ENCODE measurements at places on chromosomes 2 and 18.

DNA sequence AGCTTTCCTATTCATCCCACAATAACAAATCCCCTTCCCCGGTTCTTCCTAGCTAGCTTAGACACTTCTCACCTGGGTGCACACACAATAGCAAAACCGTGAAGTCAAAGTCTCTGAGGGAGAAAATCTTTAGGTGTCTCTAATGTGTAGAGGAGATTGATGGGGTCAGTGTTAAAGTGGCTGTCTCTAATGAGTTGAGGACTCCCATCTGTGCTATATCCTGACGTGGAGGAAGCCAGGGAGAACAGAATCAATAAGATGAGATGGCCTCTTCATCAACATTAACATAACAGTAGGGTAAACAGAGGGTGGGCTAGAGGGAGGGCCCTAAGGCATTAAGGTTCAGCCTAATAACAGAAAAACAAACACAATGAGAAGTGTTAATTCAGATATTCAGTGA is 120.4 kb downstream of the SLC5A7 start:
- DNase-seq = no peak

GRCh38 chr2:3377279-3377611 is 373 bp downstream of the EIPR1 start:
- no peak for DNase-seq

GRCh38 chr18:48412339-48412929 is 3.3 kb upstream of the ZBTB7C start:
- no peak for DNase-seq

GRCh38 chr2:229775614-229776313 is 61.4 kb upstream of the DNER start:
- no peak for DNase-seq

DNA sequence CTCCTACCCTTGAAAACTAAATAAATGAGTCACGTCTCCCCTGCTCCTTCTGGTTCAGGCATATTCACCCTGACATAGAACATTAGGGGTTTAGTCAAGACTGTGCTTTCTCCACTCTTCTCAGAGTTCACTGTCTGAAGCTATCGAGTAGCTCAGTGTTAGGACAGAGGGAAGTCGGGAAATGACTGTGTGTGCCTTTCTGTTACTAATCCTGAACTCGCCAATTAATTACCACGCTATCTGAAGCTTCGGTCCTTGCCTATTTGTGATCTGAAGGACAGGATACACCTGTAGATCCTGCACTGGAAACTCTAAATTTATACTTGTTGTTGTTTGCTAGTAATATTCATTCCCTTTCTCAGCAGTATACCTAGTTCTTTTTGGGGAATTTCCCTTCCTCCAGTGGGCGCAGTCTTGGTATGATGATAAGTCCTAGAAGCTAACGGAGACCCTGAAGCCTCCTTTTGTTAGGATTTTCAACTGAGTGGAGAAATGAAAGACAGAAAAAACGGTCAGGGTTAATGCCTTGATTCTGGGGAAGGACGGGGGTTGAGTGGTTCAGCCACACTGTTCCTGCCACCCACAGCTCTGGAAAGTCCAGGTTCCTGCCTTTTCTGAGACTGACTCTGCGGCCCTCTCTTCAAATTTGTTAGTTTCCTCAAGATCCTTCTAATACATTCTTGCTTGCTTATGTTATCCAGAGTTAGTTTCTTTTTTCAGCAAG is 218.0 kb downstream of the DLGAP1 start:
- no peak for DNase-seq

DNA sequence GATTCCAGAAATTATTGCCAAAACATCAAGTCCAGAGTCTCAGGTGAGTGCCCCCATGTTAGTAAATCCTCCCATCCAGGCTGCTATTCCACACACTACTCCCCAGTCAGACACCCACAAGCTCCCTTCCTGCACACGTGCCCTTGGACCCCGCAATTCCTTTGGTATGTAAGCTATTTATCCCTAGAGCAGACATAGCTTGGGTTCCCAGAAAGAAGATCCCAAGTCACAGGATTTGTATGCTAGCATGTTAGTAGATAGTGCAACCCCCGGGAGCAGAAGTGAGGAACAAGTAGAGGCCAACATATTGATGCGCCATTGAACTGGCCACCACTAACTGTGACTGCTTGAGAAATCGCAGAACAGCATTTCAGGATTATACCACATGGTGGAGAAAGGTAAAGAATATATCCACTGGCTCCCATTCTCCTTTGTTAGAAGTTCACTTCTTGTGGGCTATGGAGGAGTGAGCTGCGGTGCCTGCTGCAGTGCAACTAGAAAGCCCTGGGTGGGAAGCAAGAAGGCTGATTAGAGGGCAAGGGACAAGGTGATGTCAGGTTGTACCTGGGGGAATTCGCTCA is 137.5 kb upstream of the CHAC2 start:
- DNase-seq = no peak

DNA sequence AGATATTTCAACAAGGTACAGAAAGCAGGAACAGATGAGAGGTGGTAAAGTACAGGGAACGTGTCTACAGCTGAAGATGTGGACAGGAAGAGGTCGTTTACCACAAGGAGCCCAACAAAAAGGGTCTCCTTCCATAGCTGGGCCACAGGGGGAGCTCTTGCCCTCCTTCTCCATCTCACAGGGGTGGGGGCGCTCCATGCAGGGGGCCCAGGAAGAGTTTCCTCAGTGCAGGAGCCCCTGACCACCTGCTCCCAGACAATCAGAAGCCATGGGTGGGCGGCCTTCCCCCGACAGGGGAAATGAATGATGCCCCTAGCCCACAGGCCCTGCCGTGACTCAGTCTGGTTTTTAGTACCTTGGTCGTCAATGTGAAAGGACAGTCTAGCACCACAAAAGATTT is 163.6 kb upstream of the ZNF516 start:
- no peak for DNase-seq

- DNase-seq = no peak
Observed at GRCh38 chr18:47163241-47163640, 12.9 kb downstream of the IER3IP1 start.

GRCh38 chr18:30766053-30766452 is 276.5 kb downstream of the DSC3 start:
- no peak for DNase-seq

- DNase-seq = no peak
Observed at GRCh38 chr2:65263986-65264385, 36.4 kb downstream of the ACTR2 start.

- DNase-seq = no peak
Observed at GRCh38 chr2:28510184-28510583, 14.3 kb downstream of the PLB1 start.

DNA sequence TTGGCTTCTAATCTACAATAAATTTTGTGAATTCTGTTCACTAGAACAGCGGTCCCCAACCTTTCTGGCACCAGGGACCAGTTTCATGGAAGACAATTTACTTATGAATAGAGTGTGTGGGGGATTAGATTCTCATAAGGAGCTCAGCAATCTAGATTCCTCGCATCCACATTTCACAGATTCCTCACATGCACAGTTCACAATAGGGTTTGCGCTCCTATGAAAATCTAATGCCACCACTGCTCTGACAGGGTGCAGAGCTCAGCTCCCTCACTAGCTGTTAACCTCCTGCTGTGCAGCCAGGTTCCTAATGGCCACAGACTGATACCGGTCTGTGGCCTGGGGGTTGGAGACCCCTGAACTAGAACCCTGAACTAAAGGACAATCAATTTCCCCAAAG is 1568.6 kb upstream of the NXPH2 start:
- no peak for DNase-seq

DNA sequence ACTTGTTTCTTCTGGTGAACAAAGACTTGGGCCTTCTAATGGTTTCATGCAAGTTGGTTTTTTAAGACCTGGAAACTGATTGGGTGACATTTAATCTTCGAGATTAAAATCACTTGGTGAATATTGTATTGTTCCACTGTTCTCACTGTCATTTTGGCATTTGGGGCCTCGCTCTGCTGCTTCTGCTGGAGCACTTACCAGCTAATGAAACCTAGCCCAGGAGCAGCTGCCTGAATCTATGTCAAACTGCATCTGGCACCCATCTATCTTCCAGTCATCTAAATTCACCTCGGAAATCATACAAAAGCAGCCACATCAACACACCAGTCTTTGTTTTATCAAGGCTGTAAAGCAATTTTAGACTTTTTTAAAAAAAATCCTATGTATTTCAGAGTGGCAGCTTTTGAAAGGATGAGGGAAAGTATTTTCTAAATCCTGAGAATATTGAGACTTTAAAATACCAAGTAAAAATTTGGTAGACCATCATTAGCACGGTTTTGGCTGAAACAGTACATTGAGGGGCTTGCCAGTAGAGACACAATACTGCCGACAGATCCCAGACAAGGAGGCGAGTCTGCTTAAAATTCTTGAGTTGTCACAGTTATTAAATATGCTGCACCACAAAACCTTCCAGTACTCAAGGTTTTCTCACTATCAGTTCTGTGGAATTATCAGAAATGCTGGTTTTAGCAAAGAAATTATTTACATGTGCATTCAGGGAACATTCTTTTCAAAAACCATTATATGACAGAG is 26.1 kb upstream of the SERTAD2 start:
- DNase-seq = no peak
